ENCODE measurements at places on chromosomes 7 and 10.

DNA sequence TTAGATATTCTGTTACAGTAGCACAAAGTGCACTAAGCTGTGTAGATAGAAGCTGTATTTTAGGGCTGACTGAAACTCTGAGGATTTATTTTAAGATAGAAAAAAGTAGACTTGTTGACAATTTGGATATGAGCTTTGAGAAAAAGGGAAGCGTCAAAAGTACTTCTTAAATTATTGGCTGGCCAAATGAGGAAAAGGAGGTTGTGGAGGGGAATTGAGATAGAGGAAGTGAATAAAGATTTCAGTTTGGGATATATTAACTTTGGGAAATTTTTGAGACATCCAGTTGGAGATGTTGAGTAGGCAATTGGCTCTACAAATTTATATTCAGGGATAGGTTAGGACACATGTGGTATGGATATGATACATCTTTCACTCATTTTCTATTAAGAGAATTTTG lies 74.0 kb upstream of the CCDC6 start:
- no peak for DNase-seq

DNA sequence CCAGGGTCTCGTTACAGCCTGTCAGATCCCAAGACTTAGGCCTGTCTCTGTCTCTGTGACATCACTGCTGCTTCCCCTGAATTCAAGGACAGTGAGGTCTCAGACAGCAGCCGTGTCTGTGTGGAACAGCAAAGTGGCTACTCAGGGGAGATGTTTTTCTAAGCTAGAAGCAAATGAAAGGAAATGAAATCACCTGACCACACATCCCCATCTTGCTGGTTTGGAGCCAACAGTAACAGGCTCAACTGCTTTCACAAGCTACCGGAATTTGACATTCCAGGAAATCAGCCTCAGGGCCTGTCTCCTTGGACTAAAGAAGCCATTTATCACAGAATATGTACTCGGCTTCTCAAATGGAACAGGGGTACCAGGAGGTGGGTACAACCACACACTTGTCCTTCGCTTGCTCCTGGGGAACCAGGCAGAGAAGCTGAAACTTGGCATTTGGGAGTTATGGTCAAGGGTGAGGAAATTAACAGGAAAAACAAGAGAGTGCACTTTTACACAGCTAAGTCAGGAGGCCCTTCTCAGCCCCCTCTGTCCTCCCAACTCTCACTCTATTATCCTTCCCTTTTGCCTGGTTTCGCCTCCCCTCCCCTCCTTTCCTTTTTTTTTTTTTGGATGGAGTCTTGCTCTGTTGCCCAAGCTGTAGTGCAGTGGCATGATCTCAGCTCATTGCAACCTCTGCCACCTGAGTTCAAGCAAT lies 73.2 kb downstream of the SPDYE5 start:
- DNase-seq = no peak

GRCh38 chr10:49134327-49134726 lies 506 bp upstream of the FAM170B start:
- DNase-seq = no peak

- no peak for DNase-seq
These were observed 148.4 kb upstream of the KAT6B start for GRCh38 chr10:74677951-74678350.

DNA sequence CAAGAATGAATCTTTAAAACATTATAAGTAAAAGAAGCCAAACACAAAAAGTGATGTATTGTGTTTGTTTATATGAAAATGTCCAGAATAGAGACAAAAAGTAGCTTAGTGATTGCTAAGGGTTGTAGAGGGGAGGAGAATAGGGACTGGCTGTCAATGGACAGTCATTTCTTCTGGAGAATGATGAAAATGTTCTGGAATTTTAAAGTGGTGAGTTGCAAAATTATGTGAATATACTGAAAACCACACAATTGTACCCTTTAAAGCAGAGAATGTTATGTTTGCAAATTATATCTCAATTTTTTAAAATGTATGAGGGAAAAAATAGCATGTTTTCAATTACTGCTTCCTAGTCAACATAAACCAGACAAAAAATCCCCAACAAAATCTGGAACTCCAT lies 174.2 kb downstream of the KMT2E start:
- no peak for DNase-seq

DNA sequence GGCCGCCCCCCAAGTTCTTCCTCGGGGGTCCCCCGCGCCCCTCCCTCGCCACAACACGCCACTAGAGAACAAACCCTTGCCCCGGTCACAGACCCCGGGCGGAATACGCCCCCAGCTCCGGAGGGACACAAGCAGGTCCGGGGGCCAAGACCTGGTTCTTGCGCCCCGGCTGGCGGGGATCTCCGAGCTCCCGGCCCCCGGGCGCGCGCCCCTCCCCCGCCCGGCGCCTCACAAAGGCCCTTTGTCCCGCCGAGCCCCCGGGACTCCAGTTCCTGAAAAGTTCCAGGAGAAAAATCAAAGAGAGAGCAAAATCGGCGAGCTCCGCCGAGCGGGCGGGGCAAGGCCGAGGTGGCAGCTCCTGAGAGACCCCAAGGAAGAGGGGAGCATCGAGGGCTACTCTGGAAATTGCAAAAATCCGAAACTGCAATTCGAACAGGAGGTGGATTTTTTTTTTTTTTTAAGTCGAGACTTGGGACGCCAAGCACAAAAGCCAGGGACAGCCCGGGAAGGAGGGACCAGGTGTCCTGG lies 4.0 kb downstream of the TNRC18 start:
- DNase-seq = no peak

DNA sequence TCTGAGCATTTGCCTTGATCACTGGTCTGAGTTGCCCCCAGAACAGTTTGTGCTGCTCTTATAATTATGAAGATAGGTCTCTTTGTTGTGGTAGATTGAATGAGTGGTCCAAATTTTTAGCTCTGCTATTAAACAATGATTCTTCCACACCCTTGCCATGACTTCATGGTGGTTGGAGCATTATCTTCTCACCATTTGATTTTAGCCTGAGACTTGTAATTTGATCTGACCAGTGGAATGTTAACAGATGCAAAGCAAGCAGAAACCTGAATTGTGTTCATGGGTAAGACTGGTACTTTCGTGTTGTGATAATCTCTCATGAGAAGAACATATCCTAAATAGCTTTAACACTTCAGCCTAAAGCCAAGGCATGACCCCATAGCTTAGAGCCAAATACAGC lies 139.1 kb downstream of the TFPI2 start:
- no peak for DNase-seq

DNA sequence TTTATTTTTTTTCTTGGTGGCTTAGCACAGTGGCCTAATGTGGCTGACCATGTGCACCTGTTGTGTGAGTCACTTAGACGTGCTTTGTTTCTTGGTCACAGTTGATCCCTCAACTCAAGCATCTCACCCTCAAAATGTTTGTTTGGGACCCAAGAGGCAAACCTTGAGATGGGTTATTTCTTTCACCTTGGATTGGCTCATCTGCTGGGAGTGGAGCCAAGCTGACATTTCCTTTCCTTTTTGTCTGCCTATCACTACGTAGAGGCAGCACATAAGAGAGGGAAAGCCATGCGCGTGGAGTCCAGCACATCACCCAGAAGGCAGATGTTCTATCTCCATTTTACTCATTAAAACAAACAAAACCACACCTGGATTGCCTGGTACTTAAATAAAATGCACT lies 6.4 kb upstream of the PRKCQ start:
- DNase-seq = no peak

GRCh38 chr10:127149501-127150081 lies 46.8 kb downstream of the INSYN2A start:
- DNase-seq = no peak

DNA sequence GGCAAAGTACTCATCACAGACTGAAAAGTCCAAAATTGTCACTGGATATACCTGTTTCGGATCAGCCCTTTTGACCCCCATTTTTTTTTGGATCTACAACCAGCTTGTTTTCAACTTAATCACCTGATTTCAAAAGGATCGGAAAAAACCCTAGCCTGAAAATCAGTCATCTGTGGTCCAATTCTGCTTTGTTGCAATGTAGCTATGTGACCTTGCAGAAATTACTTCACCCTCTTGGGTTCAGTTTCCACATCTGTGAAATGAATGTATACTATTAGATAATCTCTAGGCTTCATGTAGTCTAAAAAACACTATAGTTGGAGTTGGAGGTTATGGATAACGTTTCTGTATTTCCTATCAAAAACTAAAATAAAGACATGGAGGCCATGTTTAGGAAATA lies 37.1 kb downstream of the STEAP4 start:
- no peak for DNase-seq

DNA sequence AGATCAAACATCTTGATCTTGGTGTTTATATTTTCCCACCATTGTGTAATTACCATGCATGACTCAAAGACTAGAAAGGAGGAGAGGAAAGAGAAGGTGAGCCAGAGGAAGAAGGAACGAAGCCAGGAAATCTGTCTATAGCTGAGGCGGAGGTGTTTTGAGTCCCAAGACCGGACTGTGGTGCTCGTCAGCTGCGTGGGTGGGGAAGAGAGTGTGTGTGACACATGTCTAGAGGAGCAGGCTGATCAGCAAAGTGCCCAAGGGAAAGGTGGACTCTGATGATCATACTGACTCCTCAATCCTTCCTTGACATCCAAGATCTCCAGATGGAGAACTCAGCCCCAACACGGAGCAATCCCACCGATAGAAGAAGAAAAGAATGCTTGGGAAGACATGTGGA lies 189.5 kb upstream of the MINDY3 start:
- DNase-seq = no peak

- no peak for DNase-seq
These were observed 26.1 kb upstream of the DNAJC1 start for GRCh38 chr10:22029445-22030236.

- DNase-seq = no peak
These were observed 402.9 kb downstream of the PHF14 start for GRCh38 chr7:11376529-11376928.

DNA sequence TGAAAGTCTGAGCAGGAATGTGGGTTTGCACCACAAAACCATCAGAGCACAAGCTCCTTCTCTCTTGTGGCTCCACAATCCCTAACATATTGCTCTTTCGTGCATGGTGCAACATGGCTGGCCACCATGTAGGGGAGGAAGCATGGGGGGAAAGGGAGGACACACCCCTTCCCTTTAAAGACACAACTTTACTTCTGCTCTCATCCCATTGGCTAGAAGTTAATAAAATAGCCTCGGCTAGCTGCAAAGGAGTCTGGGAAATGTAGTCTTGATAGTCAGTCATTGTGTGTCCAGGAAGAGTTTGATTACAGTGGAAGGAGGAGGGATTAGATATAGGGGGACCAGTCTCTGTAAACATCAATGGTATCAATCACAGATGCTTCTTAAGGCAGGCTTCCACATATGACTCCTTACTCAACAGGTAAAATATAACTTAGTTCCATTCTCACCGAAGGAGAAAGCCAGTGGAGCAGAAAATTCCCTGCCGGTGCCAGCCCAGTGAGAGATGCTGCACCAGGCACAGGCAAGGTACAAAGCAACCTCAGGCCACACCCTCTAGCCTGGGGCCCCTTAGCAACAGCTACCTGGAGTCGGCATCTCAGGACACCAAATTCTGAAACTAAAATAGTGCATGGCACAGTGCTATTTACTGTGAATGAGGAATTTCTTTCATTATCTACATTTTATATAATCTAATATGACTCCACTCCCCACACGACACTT lies 124.7 kb upstream of the CTBP2 start:
- no peak for DNase-seq

- no peak for DNase-seq
These were observed 9.8 kb upstream of the PNLIPRP3 start for GRCh38 chr10:116417821-116418220.

DNA sequence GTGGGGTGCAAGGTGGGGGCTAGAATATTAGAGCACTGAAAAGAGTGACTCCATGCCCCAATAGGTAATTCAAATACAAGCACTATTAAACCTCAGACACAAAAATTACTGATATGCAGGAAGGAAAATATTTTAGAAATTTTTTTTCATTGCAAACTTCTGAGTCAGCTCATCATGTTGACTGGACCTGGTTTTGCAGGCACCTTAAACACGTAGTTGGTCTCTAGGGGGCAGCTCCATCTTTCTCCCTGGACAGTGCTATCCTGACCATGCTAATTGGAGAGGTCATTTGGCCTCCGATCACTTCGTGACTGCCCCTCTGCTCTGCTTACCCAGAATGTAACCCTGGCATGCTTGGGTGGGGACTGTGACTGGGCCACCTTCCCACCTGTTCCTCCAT lies 368.4 kb upstream of the MKI67 start:
- DNase-seq = no peak

DNA sequence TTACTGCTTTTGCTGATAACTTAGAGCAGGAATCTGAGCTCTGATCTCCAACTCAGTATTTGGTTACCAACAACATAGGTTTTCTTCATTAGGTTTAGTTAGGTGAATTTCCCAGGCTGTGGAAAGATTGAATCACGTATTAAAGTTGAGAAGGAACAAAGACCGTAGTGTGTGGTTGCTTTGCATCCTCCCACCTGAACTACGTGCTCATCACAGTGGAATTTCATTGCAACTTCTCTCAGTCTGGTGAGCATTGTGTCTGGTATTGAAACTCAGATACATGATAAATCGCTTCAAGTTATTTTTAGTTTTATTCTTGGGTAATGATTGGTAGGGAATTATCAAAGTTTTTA lies 139.4 kb upstream of the AKR1E2 start:
- DNase-seq = no peak

GRCh38 chr7:43868681-43869005 lies 674 bp downstream of the MRPS24 start:
- DNase-seq = no peak

DNA sequence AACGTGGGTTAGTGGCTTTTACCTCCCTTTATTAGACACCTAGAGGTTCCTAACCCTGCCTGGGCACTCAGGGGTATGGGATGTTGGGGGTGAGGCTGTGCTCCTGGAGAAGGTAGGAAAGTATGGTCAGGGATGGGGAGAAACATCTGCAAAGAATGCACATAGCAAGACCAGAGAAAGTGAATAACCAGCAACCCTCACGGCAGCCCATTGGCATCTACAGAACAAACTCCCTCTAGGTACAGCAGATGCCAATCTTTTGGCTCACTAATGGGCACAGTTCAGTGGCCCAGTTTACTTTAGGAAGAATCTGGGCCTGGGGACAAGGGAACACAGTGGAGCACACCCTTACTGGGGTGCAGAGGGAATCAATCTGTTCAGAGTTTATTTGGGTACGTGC lies 143.9 kb downstream of the JAZF1 start:
- no peak for DNase-seq

GRCh38 chr7:30136117-30136731 lies 1.4 kb downstream of the MTURN start:
- DNase-seq = no peak

DNA sequence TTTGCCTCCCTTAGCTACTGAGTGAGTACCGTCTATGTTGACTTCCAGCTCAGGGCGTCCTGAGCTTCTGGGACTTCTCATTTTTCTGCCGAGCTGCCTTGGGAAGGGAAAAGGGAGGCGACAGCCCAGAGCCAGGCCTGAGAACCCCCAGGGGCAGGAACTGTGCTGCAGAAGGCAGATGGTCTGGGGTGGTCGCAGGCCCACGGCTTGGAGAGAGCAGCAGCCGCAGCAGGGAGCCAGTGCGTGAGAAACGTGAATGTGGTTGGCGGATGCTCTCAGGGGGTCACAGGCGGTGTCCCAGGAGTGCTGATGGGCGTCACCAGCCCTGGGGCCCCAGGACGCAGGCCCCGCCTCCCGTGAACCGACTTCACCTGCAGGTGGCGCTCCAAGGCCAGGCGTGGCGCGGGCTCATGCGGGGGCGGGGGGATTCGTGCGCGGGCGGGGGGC lies 9.2 kb upstream of the PWWP2B start:
- no peak for DNase-seq

- no peak for DNase-seq
These were observed 51.1 kb upstream of the IL6 start for GRCh38 chr7:22675917-22676343.

- no peak for DNase-seq
These were observed 24.6 kb downstream of the TYW1 start for GRCh38 chr7:67021260-67021659.

- no peak for DNase-seq
These were observed 1006.6 kb upstream of the LRRN3 start for GRCh38 chr7:110084181-110084807.

GRCh38 chr10:9275861-9276260 lies 1221.4 kb downstream of the GATA3 start:
- no peak for DNase-seq
